ENCODE measurements at places on chromosomes 12 and 14.
A peak's percentile ranks its signal among the peaks of the same experiment; 100 is the strongest.

GRCh38 chr12:52007158-52007921, 594 bp downstream of the TAMALIN start:
- no peak for DNase-seq

DNA sequence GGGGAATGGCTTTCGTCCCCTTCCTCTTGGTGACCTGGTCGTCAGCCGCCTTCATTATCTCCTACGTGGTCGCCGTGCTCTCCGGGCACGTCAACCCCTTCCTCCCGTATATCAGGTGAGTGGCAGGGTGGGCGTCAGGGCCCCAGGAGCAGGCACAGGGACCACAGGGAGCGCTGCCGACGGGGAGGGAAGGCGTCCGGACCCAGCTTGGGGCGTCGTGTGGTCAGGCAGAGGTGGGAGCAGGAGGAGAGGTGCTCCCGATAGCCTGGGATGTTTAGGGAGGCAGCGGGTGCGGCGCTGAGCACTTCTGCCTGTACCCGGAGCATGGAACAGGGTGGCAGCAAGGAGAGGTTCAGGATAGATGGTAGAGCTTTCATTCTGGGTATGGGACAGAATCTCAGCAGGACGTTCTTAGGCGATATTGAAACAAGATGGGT, 444 bp downstream of the DRAM1 start:
- DNase-seq = no peak

GRCh38 chr12:103249607-103250006, 246.2 kb downstream of the C12orf42 start:
- DNase-seq = no peak

DNA sequence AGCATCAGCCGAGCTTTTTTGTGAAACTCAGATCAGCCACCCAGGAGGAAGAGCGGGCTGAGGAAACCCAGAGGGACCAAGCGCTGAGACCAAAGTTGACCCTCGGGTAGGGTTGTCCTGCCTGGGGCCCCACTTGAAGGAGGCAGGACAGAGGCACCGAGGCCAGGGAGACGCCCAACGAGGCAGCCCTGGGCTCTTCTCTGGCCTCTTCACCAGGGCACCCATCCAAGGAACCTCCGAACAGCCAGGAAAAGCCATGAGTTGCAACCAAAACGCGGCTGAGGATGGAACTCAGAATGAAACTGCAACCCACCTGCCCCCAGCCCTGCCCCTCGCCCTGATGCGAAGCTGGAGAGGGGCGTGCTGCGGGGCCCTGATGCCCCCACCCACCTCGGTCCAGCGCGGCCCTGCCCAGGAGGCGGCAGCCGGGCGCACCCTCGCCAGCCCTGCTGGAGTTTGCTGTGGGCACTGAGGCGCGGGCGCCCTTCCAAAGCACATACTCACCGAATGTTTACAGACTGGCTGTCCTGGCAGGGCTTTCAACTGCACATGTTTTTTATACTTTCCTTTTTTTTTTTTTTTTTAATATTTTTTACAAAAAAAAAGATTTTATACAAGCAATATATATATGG, 41.9 kb downstream of the JDP2 start:
- no peak for DNase-seq

DNA sequence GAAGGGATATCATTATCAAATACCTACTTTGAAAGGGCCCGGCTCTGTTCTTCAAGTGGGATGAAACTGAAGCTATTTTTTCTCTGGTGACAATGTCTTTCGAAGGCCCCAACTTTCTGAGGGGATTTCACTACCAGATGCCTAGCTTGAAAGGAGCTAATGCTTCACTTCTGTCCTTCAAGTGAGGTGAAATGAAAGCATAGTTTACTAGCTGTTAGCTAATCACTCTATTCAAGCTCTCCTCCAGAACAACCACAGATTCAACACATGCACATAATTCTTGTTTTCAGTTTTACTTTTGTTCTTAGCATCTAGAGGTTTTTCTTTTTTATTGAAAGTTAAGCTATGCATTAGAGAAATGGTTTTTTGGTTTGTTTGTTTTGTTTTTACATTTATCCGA, 571.4 kb downstream of the NOVA1 start:
- no peak for DNase-seq

GRCh38 chr14:31926123-31926522, 151.0 kb upstream of the ARHGAP5 start:
- DNase-seq = peak; percentile 15

DNA sequence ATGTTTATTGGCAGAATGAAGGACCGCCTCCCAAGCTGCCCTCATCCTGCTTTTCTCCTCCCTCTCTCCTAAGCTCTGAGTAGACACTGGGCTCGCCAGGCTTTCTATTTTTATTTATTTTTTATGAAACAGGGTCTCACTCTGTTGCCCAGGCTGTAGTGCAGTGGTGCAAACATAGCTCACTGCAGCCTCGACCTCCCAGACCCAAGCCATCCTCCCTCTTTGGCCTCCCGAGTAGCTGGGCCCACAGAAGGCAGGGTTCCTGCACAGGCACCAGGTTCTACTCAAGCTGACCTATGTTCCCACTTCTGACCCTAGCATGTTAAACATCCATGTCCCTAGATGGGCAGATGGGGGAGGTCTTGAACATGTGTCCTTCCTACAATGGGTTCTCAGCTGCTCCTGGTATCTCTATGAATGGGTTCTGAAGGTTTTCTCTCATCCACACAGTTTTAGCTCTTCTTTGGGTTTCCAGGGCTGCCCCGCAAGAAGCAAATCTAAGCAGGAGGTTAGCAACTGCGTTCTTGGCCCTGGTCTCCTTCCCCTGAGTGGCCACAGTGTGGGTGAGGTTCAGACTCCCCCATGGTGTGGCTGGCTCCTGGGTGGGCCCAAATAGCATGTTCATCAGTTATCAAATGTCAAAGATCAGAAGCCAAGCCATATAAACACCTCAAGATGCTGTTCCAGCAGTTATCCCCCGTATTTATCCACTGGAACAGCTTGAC, 167.3 kb downstream of the ZFP36L1 start:
- no peak for DNase-seq

DNA sequence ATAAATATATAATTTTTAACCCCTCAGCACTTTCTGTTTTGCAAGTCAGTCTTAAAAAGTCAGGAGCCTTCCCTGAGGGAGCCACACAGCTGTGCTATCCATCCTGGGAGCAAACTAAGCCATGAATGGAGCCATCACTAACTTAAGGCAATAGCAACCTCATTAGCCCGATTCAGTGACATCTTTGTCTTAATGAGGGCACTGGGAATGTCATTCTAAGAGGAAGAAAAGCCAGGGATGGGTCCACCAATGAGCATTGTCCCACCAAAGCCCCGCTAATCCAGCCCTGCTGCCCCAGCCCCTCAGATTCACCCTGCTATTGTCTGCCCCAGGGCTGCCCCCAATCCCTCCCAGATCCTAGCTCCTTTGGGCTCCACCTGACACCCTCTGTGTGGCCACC, 19.5 kb downstream of the GSC start:
- DNase-seq = no peak

- no peak for DNase-seq
Measured at GRCh38 chr14:64729386-64730060, 25.3 kb downstream of the PLEKHG3 start.

DNA sequence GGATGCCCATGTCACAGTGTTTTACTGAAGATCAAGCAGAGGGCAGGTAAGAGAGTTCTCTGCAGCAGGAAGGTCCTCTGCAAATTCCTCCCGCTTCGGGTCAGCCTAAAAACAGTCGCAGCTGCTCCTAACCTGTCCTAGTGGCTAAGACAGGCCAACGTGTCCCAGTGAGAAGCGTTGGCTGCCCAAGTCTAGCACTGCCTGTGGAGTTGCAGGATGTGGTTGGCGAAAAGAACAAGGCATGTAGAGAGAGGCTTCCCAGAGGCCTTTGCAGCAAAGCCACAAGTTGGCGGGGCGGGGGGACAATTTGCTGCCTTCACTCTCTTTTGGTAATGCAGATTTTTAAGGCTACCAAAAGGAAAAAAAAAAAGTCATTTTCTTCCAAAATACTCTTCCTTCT, 340.1 kb downstream of the BCL11B start:
- peak; percentile 44 for DNase-seq

DNA sequence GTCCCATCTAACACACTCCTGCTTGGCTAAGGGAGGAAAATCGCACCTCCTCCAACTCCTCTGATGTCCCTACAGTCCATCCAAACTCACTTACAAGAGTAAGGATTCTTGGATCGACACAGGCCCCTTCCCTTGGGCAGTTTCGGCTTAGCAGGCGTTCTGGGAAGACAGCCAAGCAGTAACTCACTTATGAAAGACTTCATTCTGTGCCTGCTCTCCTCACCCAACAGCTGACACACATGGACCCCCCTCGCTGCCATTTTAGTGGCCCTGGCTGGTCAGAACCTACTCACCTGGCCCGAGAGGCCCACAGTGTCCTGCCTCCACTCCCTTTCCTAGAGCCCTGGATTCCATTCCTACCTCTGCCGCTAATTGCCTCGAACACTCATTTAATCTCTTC, 52.3 kb upstream of the BCL2L14 start:
- DNase-seq = no peak

- DNase-seq = no peak
Measured at GRCh38 chr14:99189201-99189801, 82.7 kb downstream of the BCL11B start.

GRCh38 chr12:57459750-57460467, at the start of gene GLI1:
Gene GLI1, plus strand, starts transcription at chr12:57459785. Its CDS starts 3,907 bp downstream, at chr12:57463692.
- DNase-seq = no peak

DNA sequence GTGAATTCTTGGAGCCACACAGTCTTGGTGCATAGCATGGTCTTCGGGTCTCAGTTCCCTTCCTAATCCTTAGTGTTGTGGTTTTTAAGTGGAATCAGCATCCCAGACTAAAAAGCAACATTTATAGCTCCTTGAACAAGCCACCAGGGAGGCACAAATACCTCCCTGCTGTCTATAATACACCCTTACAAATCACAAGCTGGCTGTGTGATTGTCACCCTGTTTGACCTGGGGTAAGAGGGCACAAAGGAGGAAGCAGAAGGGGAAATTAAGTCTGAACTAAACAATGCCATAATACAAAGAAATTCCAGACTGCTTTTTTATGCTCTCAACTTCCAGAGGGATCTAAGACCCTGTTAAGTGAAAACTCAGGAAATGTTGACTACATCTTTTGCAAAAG, 7.7 kb upstream of the MMP19 start:
- no peak for DNase-seq

- no peak for DNase-seq
Measured at GRCh38 chr12:54161481-54162437, 27.0 kb downstream of the SMUG1 start.
